ENCODE measurements at places on chromosomes 7 and 10.

DNA sequence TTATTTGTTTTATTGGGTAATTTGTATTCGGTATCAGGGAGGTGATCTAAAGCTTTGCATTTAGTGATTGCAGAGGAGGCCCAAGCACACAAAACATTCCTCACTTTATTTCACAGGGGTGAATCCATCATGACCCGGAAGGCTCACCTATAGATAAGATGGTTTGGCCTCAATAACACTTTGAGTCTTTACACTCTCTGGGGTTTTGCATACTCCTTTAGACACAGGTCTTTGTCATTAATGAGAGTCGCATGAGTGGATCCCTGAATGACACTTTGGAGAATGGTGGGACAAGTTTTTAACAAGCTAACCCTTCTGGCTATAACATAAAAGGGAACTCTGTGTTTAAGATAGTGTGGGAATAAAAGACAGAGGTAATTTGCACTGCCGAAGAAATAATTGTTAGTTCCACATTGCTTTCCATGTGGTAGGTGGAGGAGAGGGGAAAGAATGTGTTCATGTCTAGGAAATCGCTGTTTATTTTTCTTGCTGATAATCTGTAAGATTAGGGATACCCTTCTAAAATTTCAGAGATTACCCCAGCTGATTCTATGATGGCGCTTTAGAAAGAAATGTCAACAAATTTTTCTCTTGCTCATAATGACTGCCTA, 455.8 kb downstream of the TFEC start:
- no peak for DNase-seq

GRCh38 chr7:135117096-135117495, 30.8 kb upstream of the TMEM140 start:
- no peak for DNase-seq

GRCh38 chr7:24964191-24964590, 15.8 kb downstream of the OSBPL3 start:
- no peak for DNase-seq

DNA sequence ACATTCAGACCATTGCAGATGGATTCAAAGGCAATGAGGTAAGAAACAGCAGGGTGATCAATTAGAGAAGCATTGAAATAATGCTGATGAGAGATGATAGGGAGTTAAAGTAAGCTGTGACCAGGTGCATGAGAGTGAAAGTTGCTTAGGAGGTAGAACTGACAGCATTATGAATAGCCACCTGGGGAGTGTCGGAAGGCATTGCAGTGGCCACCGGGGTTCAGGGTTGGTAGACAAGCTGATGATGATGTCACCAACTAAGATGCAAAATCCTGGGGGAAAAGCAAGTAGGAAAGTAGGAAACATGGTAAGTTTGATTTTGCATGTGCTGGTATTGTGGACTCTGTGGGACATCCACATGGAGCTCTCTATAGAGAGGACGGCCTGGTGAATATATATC, 211.9 kb upstream of the ETV1 start:
- no peak for DNase-seq

- DNase-seq, result no peak
These were observed 42.2 kb upstream of the CNPY1 start for GRCh38 chr7:155588468-155588998.

- no peak for DNase-seq
These were observed 93.4 kb upstream of the AUTS2 start for GRCh38 chr7:69504733-69505420.

DNA sequence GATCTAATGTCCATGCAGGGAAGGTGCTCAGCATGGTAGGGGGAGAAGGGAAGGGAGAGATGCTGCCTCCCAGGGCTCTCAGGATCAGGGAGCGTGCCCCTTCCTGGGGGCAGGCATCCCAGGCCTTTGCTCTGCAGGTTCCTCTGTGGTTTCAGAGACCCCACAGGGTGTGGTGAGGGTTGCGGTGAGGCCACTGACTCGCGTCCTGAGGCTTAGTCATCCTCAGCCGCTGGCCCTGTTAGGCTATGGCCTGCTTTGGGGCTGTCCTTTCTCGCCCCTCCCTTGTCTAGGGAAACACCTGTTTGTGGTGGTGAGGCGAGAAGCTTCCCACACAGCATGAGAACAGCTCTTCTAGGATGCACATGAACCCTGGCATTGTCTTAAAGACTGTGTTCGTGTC, 558.3 kb upstream of the FOXK1 start:
- DNase-seq, result no peak

GRCh38 chr7:29345590-29345989, 151.0 kb downstream of the CHN2 start:
- peak; percentile 58 for DNase-seq

- peak; percentile 86 for DNase-seq
These were observed at the start of gene ADAMTS14 for GRCh38 chr10:70672165-70673042. Gene ADAMTS14, plus strand, starts transcription at chr10:70672506. Its CDS starts 297 bp downstream, at chr10:70672803.

- DNase-seq, result no peak
These were observed 1.3 kb upstream of the ZCCHC24 start for GRCh38 chr10:79446758-79447084.

GRCh38 chr10:86951184-86951761, 6.1 kb downstream of the MMRN2 start:
- no peak for DNase-seq

DNA sequence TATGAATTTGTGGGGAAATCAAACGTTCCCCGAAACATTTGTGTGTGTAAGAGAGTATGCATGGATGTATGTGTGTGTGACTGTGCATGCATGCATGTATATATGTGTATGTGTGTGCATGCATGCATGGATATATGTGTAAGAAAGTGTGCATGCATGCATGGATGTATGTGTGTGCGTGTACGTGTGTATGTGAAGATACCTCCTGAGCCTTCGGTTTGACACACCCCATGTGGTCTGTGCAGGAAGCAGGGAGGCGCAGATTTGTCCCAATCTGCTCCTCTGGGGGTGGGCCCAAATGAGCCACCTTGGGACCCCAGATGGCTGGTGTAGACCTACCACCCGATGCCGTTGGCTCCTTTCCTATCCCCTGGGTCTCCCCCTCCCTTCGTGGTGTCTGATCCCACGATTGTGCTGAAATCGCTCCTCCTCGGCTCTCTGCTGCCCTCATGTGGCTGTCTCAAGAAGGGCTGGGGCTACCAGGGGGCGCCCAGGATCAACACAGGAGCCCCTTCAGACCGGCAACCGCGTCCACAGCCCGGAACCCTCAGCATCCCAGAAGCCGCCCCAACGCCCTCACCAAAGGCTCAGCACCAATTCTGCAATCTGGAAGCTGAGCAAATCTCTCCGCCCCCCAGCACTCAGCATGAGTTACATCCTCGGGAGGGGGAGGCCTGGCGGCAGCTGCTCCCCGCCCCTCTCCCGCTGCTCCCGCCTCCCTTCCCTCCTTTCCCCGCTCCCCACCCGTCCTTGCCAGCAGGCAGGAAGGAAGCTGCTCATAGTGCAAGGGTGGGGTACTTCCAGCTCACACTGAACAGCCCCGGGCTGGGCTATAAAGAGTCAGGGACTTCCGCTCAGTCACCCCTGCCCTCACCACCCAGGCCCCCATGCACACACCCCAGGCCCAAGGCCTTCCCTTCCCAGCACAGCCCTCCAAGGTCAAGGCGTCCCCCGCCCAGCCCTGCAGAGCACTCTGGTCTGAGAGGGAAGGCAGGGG, 2.3 kb upstream of the NOS3 start:
- peak; percentile 58 for DNase-seq

DNA sequence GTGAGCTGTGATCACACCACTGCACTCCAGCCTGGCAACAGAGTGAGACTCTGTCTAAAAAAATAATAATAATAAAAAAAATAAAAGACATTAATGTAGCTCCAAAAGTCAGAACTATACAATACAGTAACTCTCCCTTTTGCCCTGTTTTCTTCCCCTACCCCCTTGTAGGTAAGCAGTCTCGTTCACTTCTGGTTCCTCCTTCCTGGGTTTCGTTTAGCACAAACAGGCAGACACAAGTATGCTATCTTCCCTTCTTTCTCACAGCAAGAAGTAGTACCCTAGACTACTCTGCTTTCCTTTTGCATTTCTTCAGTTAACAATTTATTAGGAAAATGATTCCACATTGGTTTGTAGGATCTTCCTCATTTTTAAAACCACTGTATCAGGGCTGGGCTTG, 33.1 kb downstream of the PDSS1 start:
- no peak for DNase-seq

- no peak for DNase-seq
These were observed 138.9 kb downstream of the GRK5 start for GRCh38 chr10:119346095-119346832.

- DNase-seq, result no peak
These were observed 249.8 kb upstream of the PPP2R2D start for GRCh38 chr10:131650771-131651673.

DNA sequence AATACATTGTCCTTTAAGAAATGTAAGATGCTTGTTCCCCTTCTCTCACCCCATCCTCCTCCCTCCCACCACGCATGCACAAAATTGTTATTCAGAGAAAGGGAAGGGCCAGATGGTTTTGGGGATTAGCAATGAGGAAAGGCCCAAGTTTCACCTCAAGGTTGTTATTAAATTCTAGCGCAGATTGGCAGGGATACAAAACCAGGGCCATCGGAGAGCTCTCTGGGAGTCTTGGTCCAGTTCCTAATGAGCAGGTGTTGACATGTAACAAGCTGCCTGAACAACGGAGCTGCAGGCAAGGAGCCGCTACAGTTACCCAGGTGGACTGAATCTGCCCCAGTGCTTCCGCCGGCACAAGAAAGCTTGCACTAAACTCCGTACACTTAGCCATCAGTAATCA, 9.7 kb upstream of the ANK3 start:
- no peak for DNase-seq

- no peak for DNase-seq
These were observed 71.9 kb downstream of the NT5C2 start for GRCh38 chr10:103120977-103121735.

GRCh38 chr7:132577206-132578049, 1.2 kb upstream of the PLXNA4 start:
- peak; percentile 66 for DNase-seq

DNA sequence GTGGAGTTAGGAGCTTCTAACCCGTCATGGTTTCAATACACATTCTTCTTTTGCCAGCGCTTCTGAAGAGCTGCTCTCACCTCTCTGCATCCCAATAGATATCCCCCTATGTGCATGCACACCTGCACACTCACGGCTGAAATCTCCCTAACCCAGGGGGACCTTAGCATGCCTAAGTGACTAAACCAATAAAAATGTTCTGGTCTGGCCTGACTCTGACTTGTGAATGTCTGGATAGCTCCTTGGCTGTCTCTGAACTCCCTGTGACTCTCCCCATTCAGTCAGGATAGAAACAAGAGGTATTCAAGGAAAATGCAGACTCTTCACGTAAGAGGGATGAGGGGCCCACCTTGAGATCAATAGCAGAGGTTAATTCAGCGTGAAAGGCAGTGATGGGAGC, 22.4 kb downstream of the PRSS2 start:
- no peak for DNase-seq

Measured in putamen (tissue), 1 donor.